ENCODE measurements at places on chromosomes 2 and 18.

- DNase-seq, result no peak
Observed at GRCh38 chr18:6018671-6019070, 123.3 kb upstream of the TMEM200C start.

DNA sequence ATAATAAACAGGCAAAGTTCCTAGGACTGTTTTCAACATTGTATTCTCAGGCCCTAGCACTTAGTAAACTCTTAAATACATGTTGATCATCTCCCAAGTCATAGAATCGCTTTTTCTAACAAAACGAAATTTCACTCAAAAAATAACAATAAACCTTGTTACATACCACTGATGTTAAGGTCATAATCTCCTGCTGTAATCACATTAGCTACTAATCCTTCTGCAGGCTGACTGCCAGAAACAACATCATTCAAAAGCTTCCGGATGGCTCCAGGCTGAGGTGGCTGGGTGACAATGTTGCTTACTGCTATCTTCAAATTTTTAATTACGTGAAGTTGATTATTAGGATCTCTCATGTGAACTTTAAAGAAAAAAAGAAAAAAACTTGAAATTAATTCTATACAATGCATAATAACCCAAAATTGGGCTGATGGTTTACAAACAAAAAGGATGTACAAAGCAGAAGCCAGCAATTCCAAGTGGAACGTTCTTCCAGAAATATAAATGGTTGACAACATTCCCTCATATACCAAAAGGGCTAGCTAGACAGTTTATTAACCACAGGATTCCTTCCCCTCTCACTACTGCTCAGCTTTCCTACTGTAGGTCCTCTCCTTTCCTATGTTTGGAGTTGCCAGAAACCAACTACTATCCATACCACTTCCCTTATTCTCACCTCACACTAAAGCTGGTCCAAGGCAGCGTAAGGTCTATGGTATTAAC lies 11.6 kb downstream of the TRAPPC8 start:
- DNase-seq, result no peak

DNA sequence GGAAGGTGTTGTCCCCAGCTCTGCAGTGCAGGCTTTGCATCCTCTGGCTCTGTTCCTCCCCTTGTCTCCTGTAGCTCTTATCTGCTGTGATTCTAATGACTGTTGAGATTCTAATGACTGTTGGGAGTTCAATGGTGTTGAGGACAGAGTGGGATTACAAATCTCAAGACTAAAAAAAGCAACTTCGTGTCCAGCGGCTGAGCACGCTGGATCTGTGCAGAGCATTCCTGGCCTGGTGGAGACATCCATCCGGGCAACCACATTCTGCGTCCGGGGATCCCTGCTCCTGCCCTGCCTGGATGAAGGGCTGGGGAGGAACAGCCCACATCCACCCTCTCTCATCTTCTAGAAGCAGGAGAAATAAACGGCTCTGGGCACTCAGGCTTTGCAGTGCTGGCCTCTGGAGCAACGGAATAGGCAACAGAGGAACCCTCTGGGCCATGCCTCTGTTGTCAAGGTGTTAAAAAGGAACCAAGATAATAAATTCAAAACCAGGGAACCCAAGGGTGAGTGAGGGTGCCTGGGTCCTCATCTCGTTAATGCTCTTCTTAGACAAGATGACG lies 106.7 kb upstream of the ASB18 start:
- no peak for DNase-seq

- no peak for DNase-seq
Observed at GRCh38 chr2:74835831-74836674, 2.1 kb downstream of the HK2 start.

DNA sequence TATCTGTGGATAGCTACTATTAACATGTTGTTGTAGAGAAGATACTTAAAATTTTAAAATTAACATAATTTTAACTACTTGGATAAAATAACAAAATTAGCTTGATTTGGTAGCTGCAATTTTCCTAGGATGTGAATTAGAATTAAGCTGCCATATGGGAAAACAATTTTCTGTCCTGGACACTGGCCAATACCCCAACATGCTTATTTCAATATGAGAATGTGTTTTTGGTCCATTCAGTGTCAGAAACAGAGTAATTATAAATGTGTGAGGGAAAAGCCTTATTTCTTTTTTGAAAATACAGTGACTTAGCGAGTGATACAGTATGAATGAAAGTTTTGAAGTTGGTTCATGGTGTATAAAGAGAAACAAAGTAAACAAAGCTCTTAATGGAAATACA lies 948.3 kb upstream of the GYPC start:
- no peak for DNase-seq

- DNase-seq, result no peak
Observed at GRCh38 chr2:157501026-157501425, 57.1 kb upstream of the CYTIP start.

DNA sequence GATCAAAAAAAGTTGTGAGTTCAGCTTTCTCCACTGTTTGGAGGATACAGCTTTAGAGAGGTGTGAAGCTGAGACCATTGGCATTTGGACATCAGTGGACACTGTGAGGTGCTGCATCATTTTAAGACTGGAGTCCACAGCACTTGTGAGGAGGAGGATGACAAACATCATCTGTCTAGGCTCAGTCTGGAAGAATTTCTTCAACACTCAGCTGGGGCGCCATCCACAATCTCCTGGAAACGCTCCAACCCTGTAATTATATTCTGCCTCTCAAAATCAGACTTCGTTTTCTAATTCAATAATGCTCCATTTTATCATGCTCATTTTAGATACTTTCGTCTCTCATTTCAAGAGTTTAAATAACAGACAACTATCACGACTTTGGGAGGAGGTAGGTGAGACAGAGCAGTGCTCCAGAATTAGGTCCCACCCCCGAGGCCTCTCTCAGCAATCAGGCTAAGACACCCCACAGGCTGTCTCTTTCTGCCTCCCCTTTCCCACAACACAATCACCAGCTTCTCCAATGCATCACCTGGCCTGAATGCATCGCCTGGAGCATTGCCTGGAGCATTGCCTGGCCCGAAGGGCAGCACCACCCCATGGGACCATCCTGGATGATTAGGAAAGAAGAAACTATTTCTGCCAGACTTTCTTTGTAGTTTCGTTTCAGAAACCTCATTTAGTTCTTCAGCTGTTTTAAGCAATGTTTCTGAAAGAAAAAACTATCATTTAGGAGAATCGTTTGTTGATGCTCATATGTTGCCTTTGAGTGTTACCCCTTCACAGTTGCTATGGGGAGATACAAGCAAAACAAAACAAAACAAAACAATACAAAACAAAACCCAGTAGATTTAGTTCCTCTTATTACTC lies 37.0 kb upstream of the DPP10 start:
- DNase-seq, result no peak

GRCh38 chr2:86764661-86765309 lies 25.9 kb downstream of the CD8A start:
- DNase-seq, result no peak

GRCh38 chr18:8976606-8977005 lies 125.9 kb upstream of the NDUFV2 start:
- DNase-seq, result no peak

GRCh38 chr18:22283116-22283395 lies 113.7 kb downstream of the GATA6 start:
- DNase-seq, result no peak

GRCh38 chr2:220336771-220337170 lies 709.3 kb downstream of the SLC4A3 start:
- DNase-seq, result no peak

DNA sequence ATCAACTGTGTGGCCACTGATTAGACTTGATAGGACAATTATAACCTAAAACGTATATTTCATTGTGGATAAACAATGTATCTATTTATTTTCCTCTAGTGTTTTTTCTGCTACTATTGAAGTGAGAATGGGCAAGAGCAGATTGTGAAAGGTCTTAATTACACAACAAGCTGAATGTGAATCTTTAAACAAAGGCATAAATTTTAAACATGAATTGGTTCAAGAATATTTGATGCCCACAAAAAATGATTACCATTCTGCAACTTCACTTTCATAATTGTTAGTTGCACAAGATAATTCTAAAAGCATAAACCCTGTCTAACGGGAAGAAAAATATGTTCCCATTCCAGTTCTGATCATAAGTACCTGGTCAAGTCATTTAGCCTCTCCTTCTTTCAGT lies 285.6 kb downstream of the GULP1 start:
- no peak for DNase-seq

- DNase-seq, result no peak
Observed at GRCh38 chr2:30147196-30147714, 448 bp downstream of the YPEL5 start.

- DNase-seq, result no peak
Observed at GRCh38 chr2:84194949-84195644, 264.0 kb downstream of the SUCLG1 start.

GRCh38 chr18:66795051-66795450 lies 191.2 kb upstream of the CDH19 start:
- DNase-seq, result no peak

DNA sequence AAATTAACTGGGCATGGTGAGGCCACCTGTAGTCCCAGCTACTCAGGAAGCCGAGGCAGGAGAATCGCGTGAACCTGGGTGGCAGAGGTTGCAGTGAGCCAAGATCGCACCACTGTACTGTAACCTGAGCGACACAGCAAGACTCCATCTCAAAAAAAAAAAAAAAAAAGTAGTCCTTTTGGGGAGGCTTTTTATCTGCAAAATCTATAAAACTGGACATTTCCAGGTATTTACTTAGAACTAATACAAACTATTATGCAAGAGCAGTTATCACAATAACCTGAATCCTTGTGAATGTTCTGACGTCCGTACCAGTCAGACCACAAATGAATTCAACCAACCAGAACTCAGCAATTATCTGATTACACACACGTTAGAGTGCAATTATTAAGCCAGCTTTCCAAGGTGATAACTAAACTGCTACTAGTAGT lies 8.8 kb upstream of the RAPH1 start:
- DNase-seq, result no peak

GRCh38 chr2:174815526-174815925 lies 51.3 kb upstream of the CHRNA1 start:
- no peak for DNase-seq

All from pancreas (tissue), 10 donors.